ENCODE measurements at places on chromosomes 13 and 19.

DNA sequence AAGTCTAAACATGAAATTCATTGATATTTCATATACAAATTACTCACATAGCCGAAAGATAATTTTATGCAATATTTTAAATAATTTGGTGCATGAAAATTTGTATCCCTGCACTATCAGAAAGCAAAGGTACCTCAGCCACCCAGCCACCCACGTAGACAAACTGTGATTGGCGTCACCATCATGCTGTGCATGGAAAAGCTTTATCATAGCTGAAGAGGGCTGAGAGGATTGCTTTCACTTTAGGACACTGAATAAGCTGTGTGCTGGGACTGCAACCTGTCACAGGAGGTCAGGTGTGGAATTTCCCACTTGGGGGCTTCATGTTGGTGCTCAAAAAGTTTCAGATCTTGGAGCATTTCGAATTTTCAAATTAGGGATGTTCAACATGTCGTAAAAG lies 96.3 kb downstream of the MYCBP2 start:
- no peak for DNase-seq

GRCh38 chr13:96422002-96422401 lies 332.1 kb downstream of the HS6ST3 start:
- DNase-seq, result no peak

DNA sequence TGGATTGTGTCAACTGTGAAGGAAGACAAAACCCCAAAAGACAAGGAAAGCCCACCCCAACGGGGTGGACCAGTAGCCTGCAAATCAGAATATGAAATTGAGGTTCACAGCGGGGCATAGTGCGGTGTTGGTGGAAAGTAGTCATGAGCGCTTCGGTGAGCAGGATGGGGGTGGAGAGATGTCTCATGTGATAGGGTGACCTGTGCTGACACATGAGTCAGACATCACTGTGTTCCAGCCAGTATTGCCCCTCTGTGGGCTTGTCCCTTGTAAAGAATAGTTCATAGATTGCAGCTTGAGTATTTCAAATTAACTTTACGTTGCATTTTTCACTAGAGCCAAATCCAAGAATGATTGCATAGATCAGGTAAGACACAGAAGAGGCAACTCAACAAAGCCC lies 7.3 kb downstream of the ZNF69 start:
- DNase-seq, result no peak

DNA sequence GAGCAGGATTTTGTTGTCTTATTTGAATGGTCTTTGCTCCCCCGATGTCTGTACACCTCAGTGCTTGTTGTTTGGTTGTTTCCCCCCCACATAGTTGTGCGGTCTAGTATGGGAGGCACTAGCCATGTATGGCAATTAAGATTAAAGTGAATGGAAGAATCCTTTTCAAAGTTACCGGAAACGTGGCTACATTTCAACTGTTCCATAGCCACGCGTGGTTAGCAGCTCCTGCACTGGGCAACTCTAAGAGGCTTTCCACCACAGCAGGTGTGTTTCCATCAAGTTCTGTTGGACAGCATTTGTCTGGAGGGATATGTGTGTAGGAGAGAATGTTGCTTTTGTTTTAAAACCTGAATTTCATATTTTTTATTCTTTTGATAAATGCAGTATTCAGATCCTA lies 247.3 kb downstream of the GGACT start:
- DNase-seq, result no peak

GRCh38 chr13:79681069-79681468 lies 200.1 kb downstream of the NDFIP2 start:
- no peak for DNase-seq

GRCh38 chr13:98265692-98266551 lies 88.9 kb upstream of the RNF113B start:
- DNase-seq, result no peak

DNA sequence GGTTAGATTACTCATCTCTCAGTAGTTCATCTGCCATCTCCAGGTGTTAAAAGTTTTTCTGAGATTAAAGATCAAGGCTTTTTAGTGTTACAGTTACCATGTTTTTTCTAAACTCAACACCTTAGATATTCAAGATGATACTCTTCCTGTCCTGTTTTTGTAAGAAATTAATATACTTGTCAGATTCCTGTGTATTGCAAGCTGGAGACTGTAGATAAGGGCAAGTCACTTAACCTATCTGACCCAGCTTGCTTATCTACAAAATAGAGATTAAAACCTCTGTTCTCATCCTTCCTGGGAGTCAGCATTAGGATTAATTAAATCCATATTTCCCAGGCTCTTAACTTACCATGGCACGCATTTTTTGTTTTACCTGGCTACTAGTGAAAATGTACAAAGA lies 25.2 kb downstream of the SUGT1 start:
- DNase-seq, result no peak

- no peak for DNase-seq
These were observed 17.8 kb downstream of the POU2F2 start for GRCh38 chr19:42114412-42114811.

- DNase-seq, result no peak
These were observed 138.6 kb upstream of the GPR12 start for GRCh38 chr13:26899202-26899601.

DNA sequence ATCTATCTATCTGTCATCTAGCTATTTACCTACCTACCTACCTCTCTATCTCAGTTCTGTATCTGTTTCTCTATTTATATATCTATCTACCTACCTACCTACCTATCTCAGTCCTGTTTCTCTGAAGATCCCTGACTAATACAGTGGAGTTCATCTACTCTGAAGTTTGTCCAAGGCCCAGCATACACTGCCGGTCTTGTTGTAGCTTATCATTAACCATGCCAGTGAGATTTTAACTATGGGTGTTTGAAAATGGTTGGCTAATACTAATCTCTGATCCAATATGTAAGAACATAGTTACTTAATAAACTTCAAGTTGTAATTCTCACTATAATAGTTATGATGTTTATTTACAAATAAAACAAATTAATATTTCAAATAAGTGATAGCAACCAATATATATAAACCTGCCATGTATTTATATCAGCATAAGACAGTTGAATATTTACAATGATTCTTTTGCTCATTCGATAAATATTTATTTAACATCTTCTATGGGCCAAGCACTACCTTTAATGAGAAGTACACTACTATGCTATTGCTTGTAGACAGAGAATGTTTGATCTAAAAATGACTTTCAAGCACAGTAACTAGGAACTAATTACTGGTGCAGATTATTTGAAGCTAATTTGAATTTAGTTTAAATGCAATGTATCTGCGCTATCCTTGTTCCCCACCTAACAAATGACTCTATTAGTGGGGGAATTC lies 242.1 kb downstream of the KLF5 start:
- no peak for DNase-seq

DNA sequence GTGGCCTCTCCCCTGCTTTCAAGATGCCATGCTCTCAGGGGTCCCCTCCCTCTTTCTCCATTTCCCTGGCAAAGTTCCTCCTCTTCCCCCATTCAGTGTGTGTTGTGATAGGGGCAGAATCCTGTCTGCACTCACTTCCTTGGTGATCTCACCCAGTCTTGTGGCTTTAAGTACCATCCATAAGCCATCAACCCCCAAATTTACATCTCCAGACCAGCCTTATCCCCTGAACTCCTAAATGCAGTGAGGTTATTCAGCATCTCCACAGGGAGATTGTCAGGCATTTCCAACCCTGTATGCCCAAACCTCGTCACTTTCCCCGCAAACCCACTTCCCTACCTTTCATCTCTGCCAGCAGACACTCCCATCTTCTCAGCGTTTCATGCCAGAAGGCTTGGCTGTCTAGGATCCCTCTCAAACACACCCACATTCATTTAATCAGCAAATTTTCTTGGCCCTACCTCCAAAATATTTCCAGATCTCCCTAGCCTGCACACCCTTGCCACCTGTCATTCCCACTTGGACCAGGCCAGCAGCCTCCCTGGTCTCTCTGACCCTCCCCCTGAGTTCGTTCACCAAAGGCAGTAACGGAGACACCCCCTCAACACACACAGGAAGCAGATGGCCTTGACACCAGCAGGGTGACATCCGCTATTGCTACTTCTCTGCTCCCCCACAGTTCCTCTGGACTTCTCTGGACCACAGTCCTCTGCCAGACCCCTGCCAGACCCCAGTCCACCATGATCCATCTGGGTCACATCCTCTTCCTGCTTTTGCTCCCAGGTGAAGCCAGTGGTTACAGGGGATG lies at the start of gene HCST:
TSS of gene HCST (plus strand) at position 676 of the 808 bp plus-strand sequence. CDS start at position 741, 65 bp downstream.
- DNase-seq, result no peak

GRCh38 chr13:76225815-76226489 lies 589.8 kb downstream of the LMO7 start:
- DNase-seq, result no peak

GRCh38 chr19:28019901-28020300 lies 1193.0 kb downstream of the UQCRFS1 start:
- DNase-seq, result no peak

DNA sequence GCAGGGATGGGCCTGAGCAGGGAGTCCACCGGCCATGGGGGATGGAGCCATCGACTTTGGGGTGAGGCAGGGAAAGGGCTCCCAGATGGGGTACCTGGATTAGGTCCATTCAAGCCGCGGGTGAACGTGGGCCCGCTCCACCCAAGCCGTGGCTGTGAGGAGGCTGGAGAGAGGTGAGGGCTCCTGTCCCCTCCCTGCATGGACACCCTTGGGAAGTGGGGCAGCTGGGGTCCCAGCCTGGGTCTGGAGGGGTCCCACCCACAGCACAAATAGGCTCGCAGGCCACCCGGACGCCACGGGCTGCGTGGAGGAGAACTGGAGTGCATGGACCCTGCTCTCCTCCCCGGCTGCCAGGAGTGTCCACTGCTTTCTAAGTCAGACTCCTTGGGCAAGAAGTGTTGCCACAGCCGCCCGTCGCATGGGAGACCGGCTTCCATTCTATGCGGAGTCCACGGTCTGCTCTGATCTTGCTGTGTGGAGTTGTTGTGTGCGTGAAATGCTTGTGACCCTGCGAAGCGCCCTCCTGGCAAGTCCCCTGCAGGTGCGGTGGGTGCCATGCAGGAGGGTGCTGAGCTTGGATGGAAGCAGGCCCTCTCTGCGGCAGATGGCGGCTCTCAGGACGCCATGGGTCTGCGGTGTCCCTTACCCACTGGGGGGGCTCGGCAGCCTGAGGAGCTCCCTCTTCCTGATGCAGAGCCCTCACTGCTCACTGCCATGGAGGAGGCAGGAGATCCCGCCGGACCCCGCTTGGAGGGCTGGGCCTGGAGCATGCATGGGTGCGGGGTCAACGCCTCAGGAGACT lies 2.0 kb downstream of the DAZAP1 start:
- no peak for DNase-seq
